GM18507 (cell line): ENCODE measurements at places on chromosomes 5 and 9.

DNA sequence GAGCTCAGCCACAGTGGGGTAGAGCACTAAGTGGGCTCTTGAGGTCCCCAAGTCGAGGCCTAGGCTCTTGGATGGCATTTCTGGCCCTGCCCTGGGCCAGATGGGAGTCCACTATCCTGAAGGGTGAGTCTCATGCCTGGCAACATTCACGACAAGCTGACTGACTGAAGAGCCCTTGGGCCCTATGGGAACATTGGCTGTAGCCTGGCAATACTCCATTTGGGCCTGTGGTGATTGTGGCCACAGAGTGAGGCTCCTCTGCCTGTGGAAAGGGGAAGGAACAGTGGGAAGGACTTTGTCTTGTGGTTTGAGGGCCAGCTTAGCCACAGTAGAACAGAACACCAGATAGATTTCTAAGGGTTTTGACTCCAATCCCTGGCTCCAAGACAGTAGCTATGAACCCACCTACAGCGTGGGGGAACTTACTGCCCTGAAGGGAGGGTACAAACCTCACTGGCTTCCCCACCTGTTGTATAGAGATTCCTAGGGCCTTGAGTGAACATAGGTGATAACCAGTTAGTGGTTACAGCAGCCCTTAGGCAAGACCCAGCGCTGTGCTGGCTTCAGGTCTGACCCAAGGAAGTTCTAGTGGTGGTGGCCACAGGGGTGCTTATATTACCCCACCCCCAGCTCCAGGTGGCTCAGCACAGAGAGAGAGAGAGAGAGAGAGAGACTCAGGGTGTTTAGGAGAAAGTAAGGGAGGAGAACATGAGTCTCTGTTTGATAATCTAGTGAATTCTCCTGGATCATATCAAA is 72.4 kb downstream of the KIAA0825 start:
- no peak for DNase-seq

DNA sequence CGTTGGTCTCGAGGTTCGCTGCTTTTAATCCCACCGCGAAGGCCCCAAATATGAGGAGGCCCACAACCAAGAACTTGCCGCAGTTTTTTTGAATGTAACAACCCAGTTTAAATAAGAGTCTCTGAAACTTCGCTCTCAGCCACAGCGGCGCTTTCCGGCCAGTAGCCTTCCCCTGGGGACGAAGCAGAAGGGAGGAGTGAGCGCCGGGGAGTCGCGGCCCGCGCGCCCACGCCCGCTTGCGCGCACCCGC is 10.4 kb downstream of the PTCH1 start:
- DNase-seq, result no peak

GRCh38 chr5:64682608-64683007 is 7.7 kb upstream of the SHISAL2B start:
- no peak for DNase-seq

- no peak for DNase-seq
These were observed 158.6 kb upstream of the CD180 start for GRCh38 chr5:67355120-67355713.

GRCh38 chr9:125649315-125649714 is 57.7 kb downstream of the MAPKAP1 start:
- DNase-seq, result no peak

DNA sequence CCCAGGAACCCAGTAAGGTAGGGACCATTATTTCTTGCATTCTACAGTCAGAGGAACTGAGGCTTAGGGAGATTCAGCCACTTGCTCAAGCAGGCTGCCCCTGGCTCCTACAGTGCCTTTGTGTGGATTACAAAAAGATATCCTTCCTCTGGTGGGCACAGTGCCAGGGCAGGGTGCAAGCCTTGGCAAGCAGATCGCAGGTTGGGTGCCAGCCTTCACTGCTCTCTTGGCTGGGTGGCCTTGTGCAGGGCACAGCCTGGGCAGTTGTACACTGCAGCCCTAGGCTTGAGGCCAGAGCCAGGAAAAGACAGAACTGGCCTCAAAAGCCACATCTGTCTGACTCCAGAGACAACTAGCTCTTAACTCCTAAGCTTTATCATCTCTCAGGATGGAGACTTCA is 15.0 kb downstream of the DOCK2 start:
- DNase-seq, result no peak
